ENCODE measurements at places on chromosomes 6 and 20.

DNA sequence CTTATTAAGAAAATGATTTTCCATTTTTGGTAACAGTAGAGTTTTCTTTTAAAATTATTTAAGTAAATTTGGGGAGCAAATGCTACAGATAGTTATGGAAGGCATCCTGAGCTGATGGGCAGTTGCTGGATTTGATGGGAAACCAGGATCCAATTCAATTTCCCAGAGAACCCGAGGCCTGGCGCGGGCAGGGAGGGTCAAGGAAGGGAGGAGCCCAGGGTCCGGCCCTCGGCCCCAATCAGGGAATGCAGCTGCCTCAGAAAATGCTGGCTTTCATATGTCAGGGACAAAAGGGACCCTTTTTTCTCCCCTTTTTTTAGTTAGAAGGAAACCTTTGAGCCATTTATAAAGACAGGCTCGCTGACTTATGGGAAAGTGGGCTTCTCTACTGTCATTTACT is 42.1 kb downstream of the CTCFL start:
- no peak for DNase-seq

- DNase-seq = peak; percentile 71
Observed at GRCh38 chr6:12873691-12874090, 157.1 kb downstream of the PHACTR1 start.

DNA sequence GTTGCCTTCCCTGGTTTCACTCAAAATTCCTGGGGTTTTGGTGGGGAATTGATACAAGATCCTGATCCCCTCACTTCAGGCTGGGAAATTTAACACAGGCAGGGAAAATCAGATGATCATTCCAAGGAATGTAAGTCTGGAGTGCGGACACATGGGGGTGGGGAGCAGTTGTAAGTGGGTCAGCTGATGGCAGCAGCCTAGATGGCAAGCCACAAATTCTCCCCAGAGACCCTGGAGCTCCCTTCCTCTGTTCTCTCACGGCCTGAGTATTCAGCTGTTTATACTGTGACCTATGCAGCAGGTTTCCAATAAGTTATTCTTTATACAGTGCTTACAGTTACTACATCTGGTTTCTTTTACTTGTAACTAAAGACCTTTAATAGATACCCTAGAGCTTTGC is 144.9 kb downstream of the SH3BGRL2 start:
- DNase-seq = no peak

DNA sequence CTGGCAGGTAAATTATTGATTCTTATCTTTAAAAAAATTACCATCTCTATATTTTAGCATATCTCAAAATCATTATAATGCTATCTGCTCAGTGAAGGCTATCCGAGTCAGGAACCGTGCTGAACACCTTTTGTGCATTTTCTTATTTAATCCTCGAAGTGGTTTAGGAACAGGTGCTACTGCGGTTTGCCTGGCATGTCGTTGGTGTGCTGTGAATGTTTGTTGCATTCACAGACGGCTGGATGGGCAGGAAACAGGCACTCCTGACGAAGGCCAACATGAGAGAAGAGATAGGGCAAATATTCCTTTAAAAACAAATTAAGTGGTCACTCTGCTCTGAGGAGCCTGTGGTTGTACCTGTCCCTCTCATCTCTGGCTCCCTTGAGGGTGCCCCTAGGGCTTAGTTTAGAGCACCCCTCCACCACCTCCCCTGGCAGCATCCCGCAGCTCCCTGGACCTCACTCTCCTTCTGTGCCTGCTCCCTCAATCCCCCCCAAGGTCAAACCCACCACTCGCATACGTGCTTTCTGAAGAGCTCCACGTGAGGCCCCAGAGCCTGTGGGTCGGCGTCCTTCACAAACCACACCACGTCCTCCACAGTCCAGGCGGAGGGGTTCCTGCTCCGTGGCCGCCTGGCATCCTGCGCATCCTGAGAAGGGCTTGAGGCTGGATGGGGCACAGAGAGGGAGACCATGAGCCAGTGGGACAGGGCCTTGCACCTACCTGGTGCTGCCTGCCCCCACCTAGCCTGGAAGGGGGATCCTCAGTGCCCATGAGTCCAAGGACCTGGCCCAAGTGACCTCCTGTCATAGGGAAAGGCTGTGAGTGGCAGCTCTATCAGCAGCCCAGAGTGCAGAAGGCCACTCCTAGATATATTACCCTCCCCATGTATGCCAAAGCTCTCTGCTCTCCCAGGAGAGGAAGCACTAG is 116.5 kb downstream of the SCML4 start:
- no peak for DNase-seq

DNA sequence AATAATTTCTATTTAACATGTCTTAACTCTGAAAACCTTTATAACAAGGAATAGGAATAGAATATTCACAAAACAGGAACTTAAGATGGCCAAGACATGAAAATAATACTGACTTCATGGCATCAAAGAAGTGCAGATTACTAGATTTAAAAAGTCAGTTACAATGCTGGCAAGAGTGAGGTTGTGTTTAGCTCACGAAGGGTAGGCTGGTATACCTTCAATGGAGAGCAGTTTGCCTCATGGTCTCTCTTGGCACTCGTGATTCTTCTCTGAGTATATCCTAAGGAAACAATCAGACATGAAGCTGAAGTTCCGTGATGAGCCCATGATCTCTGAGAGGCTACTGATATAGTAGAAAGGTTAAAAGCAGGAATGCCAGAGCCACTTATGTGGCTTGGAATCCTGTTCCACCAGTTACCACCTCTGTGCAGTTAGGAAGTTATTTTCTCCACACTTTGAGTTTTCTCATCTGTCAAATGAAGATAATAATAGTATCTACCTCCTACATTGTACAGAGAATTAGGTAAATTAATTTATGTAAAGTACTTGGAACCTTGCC is 7.2 kb downstream of the NCOA7 start:
- no peak for DNase-seq

- DNase-seq = no peak
Observed at GRCh38 chr20:588476-588875, 21.6 kb downstream of the TCF15 start.
